ENCODE measurements at places on chromosomes 6 and 20.

- no peak for DNase-seq
Observed at GRCh38 chr20:49380337-49380780, 102.1 kb downstream of the KCNB1 start.

DNA sequence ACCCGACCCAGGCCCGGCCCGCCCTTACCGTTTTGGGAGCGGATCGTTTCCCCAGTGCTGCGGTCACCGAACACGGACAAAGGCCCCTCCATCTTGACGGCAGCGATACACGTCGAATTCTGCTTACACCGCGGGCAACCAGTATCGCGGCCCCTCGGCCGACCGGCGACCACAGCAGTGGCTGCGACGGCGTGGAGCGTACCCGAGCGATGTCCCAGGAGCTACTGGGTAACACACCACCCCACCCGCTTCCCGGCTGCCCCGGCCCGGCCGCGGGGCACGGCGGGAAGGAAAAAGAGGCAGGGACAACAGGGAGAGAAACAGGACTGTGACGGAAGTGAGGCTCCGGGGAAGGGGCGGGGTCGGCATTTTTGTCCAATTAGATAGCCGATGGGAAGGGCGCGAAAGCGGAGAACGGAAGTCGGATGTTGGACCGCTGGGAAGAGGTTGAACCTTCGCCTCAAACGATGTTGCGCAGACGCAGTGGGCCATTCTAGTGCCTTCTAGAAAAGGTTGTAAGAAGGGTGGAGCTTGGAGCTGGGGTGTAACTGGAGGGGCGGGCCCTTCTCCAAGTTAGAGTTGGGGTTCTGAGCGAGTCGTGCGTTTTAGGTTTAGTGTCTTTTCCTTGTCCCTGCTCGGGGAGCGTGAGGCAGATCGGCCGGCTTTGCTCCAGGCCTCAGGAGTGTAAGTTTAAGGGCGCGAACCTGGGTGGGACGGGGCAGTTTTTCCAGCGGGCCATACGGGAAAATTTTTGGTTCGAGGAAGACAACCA lies at the start of gene TCP1:
TCP1 (minus strand) TSS at position 226 of the 772 bp plus-strand sequence; CDS start at position 92, 134 bp downstream.
- peak; percentile 99 for DNase-seq

- no peak for DNase-seq
Observed at GRCh38 chr6:127096167-127096566, 22.3 kb upstream of the RSPO3 start.

DNA sequence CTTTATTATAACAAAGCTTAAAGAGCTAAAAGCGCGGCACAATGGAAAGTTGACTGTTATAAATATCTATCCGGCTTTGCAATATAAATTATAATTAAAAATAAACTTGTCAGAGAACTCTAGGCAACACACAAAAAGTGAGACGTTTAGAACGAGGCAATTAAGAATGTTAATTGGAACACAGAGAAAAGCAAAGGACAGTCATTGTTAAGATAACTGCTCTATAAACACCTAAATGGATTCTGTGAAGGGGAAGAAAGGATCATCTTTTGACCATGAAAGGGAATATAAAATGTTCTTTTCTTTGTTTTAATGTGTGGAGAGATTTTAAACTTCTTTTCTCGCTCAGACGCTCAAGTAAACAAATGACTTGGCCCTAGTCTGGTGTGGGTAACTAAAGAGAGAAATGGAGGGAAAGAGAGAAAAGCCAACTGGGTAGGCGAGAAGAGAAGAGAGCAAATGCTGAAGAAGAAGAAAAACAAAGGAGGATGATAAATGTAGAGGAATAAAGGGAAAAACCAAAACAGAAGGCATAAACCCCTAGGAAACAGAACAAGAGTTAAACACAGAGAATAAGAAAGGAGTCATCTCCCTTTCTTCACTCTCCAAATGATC lies 9.3 kb upstream of the SALL4 start:
- no peak for DNase-seq

GRCh38 chr6:70415247-70415646 lies 1.9 kb downstream of the FAM135A start:
- DNase-seq, result no peak

- no peak for DNase-seq
Observed at GRCh38 chr6:110761371-110761770, 53.9 kb downstream of the CDK19 start.

GRCh38 chr6:16762550-16763477 lies 1.6 kb upstream of the ATXN1 start:
- DNase-seq, result peak; percentile 73

- DNase-seq, result no peak
Observed at GRCh38 chr6:22756365-22756764, 187.0 kb downstream of the HDGFL1 start.

DNA sequence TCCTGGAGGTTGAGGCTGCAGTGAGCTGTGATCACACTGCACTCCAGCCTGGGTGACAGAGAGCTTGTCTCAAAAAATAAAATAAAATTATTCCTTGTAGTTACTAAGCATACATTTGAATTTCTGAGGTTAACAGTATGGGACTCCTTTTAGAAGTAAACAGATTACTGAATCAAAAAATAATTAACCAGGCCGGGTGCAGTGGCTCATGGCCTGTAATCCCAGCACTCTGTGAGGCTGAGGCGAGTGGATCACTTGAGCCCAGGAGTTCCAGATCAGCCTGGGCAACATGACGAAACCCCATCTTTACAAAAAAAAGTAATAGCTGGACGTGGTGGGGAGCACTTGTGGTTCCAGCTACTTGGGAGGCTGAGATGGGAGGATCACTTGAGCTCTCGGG lies 22.1 kb upstream of the EEF1A1 start:
- DNase-seq, result no peak

DNA sequence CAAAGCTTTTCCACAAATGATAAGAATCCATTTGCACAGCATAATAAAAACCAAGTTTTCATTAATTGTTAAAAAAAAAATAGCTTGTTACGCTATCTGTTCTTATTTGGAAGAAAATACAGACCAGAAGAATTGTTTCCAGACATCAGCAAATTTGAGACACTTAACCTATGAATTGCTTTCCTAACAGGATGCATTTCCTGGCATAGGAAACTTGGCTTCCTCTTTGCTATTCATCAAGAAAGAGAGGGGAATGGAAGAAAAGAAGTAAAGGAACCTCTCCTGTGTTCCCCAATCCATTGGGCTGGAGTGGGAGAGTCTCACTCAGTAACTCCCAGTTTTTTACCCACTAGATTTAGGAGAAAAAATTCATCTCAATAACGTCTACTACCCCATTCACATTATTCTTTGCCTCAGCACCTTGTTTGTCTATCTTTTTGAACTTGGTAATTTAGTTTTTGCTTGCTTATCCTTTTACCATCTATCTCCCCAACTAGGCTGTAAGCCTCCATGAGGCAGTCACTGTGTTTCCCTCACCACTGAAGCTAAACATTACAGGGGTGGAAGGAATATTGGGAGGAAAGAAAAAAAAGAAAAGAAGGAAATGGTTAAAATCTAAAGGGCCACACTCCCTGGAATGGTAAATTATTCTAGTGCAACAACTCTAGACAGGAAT lies 150.3 kb downstream of the COL21A1 start:
- no peak for DNase-seq

GRCh38 chr6:133707456-133707855 lies 181.5 kb upstream of the TCF21 start:
- no peak for DNase-seq

DNA sequence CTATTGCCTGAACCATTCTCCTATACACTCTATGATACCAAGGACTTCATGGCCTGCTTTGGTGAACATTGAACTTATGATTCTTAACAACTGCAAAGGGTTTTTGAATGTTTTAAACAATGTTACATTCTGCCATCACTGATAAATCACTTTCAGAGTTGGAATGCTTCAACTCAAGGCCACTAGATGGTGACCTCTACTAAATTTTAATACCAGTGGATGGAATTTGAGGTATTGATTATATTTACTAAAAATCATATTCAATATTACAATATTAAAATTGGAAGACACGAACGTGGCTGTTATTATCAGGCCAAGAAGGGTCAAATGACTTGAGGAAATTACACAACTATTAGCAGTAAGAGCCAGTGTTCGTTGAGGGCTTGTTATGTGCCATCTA lies 18.6 kb downstream of the MYCT1 start:
- DNase-seq, result no peak

GRCh38 chr6:136647363-136647852 lies 97.2 kb upstream of the MAP7 start:
- peak; percentile 37 for DNase-seq

DNA sequence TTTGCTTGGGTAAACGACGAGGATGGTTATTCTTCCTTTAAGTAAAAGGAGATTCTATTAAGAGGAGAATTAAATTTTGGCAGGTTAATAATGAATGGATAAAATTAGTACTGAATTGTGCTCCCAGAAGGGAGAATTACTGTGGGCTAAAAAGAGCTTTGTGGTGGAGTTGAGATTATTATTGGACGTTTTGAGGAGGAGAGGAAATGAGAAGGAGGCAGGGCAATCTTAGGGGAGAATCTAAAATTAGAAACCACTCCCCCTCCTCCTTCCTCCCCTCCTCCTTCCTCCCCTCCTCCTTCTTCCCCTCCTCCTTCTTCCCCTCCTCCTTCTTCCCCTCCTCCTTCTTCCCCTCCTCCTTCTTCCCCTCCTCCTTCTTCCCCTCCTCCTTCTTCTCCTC lies 331.8 kb downstream of the PRL start:
- DNase-seq, result no peak

GRCh38 chr6:115894426-115894992 lies 166.2 kb downstream of the FRK start:
- DNase-seq, result no peak

- no peak for DNase-seq
Observed at GRCh38 chr6:25447570-25447929, 168.4 kb downstream of the CARMIL1 start.

DNA sequence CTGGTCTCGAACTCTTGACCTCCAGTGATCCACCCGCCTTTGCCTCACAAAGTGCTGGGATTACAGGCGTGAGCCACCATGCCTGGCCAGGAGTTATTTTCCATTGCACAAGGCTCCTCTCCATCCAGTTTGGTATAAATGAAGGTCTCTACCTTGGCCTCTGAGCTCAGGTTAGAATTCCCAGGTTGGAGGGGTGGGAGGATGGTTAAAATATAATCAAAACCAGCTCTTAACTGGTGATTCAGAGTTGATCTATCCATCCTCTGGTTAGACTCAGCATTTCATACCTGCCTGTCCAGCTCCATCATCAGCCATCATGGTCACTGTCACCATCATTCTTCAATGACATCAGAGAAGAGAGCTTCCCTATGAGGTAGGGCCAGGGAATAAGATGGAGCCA lies 2.6 kb upstream of the SLC22A7 start:
- DNase-seq, result no peak

GRCh38 chr20:9516234-9516871 lies 2.0 kb downstream of the LAMP5 start:
- no peak for DNase-seq

DNA sequence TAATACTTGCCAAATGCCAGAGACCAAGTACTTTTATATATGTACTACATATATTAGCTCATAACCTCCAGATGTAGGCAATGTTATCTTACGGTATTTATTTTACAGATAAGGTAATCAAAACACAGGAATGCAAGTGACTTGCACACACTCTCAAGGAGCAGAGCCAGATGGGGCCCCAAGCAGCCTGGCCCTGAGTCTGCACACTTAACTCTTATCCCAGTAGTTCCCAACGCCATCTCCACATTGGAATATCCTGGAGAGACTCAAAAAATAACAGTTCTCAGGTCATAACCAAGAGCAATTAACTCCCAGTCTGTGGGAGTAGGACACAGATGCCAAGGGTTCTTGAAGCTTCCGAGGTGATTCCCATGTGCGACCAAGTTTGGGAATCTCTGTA lies 398.7 kb downstream of the PHF3 start:
- DNase-seq, result no peak

GRCh38 chr20:24109008-24109407 lies 120.4 kb upstream of the GGTLC1 start:
- DNase-seq, result no peak

- no peak for DNase-seq
Observed at GRCh38 chr6:29294499-29294914, 7.0 kb upstream of the OR14J1 start.

GRCh38 chr20:20520776-20521175 lies 152.9 kb downstream of the INSM1 start:
- DNase-seq, result no peak

GRCh38 chr6:170111816-170112582 lies 178.9 kb downstream of the DLL1 start:
- DNase-seq, result no peak

GRCh38 chr6:113969888-113970804 lies 802 bp downstream of the HDAC2 start:
- DNase-seq, result peak; percentile 67

DNA sequence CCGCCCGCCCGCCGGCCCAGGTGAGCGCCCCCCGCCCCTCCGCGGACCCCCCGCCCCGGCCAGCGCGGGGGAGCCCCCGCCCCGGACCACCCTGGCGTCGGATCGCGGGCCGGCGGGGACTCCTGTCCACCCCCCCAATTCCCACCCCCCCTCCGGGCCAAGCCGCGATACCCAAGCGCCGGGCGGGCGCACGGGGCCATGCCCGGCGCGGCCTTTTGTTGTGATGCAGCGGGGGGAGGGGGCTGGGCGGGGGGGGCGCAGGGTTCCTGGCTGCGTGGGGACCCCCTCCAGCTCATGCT lies 245 bp downstream of the SRC start:
- no peak for DNase-seq

- DNase-seq, result no peak
Observed at GRCh38 chr20:14992153-14992552, 654.7 kb upstream of the FLRT3 start.

DNA sequence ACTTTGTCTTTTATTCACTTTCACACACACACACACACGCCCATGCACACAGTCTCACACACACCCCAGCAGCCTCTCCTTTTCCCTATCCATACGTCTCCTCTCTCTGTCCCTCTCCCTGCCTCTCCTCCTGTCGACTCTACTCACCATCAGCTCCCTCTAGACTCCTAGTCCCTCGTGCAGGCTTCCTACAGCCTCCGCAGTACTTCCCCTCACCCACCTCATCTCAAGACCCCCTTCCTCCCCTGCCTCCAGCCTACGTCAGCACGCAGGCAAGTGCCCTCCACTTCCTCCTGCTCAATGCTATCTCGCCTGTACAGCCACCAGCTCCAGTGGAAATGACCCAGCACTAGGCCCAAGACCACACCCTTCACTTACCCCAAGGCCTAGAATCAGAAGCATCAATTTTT lies 820 bp upstream of the TREML2 start:
- no peak for DNase-seq

DNA sequence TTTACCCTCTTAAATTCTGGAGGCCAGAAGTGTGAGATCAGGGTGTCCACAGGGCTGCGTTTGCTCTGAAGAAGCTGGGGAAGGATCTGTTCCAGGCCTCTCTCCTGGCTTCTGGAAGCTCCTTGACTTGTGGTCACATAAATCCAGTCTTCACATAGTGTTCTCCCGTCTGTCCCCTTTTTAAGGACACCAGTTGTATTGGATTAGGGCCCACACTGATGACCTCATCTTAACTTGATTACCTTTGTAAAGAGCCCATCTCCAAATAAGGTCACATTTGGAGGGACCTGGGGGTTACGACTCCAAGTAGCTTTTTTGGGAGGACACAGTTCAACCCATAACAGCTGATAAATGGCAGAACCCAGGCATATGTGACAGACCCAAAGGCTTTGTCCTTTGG lies 20.0 kb upstream of the WFDC2 start:
- DNase-seq, result no peak

All from activated T-cell treated with anti-CD3 and anti-CD28 coated beads, Interleukin-2, amount 50 U/mL, for 48 hours (primary cell).